ENCODE measurements at places on chromosomes 3 and 15.

GRCh38 chr15:69781411-69782125, 316.1 kb downstream of the TLE3 start:
- no peaks in the 10 kb centered on the region for H3K36me3 ChIP-seq
- H3K4me1 ChIP-seq: peaks cover 3% of the 10 kb centered on the region
- no peak overlapping the region for H3K27ac ChIP-seq
- DNase-seq: no peak
- no peak overlapping the region for H3K4me3 ChIP-seq

DNA sequence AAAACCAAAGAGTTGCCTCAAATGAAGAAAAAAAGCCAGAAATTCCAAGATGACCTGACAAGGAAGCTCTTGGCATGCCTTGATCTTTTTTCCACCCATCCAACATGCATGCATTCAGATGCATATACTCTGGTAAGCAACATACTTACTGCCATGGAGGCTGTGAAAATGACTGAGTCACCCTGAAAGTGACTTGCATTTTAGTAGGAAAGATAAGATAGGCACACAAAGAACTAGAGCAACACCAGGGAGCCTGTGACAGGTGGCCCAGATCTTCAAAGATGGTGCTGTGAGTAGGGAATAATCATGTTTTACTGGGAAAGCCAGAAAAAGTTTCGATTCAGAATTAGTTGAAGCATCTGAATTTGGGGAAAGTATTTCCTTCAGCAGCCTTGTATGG, 185.1 kb upstream of the SLCO3A1 start:
- no peak overlapping the region for H3K27ac ChIP-seq
- H3K27me3 ChIP-seq: peaks cover 3% of the 10 kb centered on the region
- H3K36me3 ChIP-seq: no peaks in the 10 kb centered on the region

- no peaks in the 10 kb centered on the region for H3K36me3 ChIP-seq
- H3K4me1 ChIP-seq: no peaks in the 10 kb centered on the region
- H3K4me3 ChIP-seq: no peak overlapping the region
- H3K27ac ChIP-seq: no peak overlapping the region
- no peaks in the 10 kb centered on the region for H3K27me3 ChIP-seq
- DNase-seq: no peak
Observed at GRCh38 chr3:46835054-46835453, 28.2 kb downstream of the MYL3 start.

DNA sequence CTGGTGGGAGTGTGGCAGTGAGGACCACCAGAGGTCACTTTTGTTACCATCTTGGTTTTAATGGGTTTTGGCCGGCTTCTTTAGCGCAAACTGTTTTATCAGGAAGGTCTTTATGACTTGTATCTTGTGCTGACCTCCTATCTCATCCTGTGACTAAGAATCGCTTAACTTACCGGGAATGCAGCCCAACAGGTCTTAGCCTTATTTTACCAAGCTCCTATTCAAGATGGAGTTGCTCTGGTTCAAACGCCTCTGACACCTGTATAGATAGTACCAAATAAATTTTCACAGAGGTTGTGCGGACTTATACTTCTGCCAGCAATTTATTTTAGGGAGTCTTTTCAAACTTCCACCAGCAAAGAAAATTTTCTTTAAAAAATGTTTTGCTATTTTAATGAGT, 13.6 kb upstream of the SLCO3A1 start:
- H3K27me3 ChIP-seq: no peaks in the 10 kb centered on the region
- H3K4me3 ChIP-seq: no peak overlapping the region
- H3K27ac ChIP-seq: no peak overlapping the region
- H3K4me1 ChIP-seq: no peaks in the 10 kb centered on the region

GRCh38 chr3:114089675-114090074, 33.1 kb downstream of the QTRT2 start:
- peaks cover 17% of the 10 kb centered on the region for H3K36me3 ChIP-seq
- H3K4me3 ChIP-seq: no peak overlapping the region
- DNase-seq: no peak
- no peak overlapping the region for H3K27ac ChIP-seq
- no peaks in the 10 kb centered on the region for H3K27me3 ChIP-seq
- H3K4me1 ChIP-seq: no peaks in the 10 kb centered on the region

DNA sequence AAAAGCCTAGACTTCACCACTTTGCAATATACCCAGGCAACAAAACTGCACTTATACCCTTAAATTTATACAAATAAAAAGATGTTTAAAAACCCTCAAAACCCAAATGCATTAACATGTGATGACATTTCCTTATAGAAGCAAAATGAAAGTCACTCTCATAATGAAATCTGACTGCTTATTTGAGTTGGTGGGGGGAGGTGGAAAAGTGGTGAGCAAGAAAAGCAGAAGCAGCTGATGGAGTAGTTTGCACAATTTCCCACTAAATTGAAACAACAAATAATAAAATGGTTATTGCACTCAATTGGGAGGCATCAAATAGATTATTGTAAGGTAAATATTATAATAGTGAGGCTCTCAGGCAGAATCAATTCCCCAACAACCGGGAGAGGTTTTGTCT, 54.0 kb upstream of the GADL1 start:
- no peaks in the 10 kb centered on the region for H3K27me3 ChIP-seq
- no peak overlapping the region for H3K27ac ChIP-seq
- H3K4me3 ChIP-seq: no peak overlapping the region

DNA sequence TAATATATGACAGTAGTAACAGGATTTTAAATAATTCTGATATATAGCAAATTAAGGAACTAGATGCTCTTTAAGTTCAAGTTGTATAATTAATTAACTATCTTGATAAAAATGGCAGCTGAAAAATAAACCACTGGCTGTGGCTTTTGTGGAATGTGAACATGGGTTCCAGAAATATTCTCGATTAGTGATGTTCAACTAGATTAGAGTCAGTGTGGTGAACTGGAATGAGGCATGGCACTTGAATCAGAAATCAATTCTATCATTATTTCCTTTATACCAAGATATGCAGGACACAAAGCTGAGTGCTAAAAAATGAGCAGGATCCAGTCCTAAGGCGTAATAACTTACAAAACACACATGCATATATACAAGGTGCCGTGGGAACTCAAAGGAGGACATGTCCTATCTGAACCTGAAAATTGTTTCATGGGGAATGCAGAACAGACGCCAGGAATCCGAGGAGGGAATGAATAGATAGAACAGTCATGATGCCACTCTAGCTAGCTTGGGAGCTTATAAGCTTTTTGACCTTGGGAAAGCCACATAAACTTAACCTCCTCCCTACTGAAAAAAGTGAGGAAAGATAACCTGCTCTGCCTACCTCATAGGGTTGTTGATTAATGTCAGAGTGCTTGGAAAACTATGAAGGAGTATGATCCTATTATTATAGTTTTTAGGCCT, 402.4 kb downstream of the PLCL2 start:
- H3K4me3 ChIP-seq: no peak overlapping the region
- DNase-seq: no peak
- H3K27ac ChIP-seq: no peak overlapping the region

DNA sequence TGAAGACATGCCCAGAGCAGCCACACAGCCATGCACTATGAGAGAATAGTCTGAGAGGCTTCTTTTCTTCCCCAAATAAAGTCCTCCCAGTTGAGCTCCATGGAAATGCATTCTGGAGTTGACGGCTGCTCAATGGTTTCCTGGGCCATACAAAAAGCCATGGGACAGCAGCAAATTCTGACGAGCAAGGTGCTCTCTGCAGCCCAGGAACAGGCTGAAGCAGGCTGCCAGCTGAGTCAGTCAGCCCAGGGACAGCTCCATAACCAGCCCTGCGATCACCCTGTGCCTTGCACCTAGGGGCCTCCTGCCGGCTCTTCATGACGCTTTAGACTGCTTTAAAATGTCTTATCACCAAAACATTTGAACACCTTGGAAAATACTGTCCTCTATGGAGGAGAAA, 256.3 kb upstream of the CHRNA7 start:
- H3K36me3 ChIP-seq: no peaks in the 10 kb centered on the region
- H3K27ac ChIP-seq: no peak overlapping the region
- no peak for DNase-seq
- no peaks in the 10 kb centered on the region for H3K4me1 ChIP-seq
- no peak overlapping the region for H3K4me3 ChIP-seq

DNA sequence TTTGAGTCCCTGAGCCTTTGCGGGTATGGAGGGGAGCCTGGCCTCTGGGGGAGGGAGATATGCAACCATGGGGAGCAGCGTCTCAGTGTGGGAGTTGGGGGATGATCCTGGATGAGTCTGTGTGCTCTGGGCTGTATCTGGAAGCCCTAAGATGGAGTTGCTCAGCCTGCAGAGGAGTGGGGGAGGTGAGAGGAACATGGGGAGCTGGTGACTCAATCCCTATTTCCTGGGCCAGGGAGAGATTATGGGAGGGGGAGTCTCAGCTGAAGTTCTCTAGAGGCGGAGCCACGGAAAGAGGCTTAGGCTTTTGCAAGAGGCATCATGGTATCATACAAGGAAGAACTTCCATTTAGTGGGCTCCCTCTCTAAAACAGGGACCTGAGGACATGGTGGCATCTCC, 59.5 kb upstream of the TMEM115 start:
- no peaks in the 10 kb centered on the region for H3K27me3 ChIP-seq
- H3K4me1 ChIP-seq: no peaks in the 10 kb centered on the region
- H3K36me3 ChIP-seq: no peaks in the 10 kb centered on the region
- H3K27ac ChIP-seq: no peak overlapping the region

DNA sequence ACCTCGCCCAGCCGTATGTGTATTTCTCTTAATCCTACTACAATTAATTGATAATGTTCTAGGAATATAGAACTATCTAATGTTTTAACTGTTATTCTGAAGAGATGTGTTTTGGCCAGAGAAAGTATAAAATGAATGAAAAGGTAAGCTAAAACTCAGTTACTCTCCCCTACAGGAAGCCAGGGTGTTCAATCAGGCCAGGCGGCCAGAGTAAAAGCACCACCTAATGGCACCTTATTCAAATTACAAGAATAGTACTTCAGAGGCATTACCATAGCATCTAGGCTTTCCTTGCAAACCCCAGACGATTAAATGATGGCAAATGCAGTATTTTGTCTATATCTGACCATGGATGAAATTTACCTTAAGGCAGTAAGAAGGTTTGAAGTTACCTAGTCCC, 10.4 kb downstream of the SLC12A8 start:
- no peaks in the 10 kb centered on the region for H3K27me3 ChIP-seq
- H3K4me3 ChIP-seq: no peak overlapping the region
- DNase-seq: no peak
- no peaks in the 10 kb centered on the region for H3K36me3 ChIP-seq

- H3K4me3 ChIP-seq: no peak overlapping the region
- H3K27ac ChIP-seq: no peak overlapping the region
- H3K4me1 ChIP-seq: no peaks in the 10 kb centered on the region
- no peak for DNase-seq
- H3K36me3 ChIP-seq: no peaks in the 10 kb centered on the region
- no peaks in the 10 kb centered on the region for H3K27me3 ChIP-seq
Observed at GRCh38 chr3:2456788-2457187, 358.1 kb downstream of the CNTN4 start.

DNA sequence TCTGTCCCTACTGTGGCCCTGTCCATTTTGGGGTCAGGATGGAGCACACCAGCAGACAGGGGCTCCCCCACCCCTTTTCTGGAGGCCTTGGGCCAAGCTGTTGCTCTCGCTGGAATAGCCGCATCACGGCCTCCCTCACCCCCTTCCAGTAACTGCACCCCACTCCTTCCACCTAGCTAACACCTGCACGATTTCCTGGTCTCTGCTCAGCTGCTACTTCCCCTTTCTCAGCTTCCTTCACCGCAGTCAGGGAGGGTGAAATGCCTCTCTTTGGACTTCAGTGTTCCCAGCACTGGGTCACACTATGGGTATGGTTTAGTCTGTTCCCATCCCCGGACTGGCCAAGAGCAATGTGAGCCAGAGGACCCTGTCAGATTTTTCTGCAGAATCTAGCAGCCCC, 400.2 kb downstream of the MCTP2 start:
- no peak for DNase-seq
- no peaks in the 10 kb centered on the region for H3K36me3 ChIP-seq
- H3K4me1 ChIP-seq: no peaks in the 10 kb centered on the region
- no peak overlapping the region for H3K4me3 ChIP-seq

DNA sequence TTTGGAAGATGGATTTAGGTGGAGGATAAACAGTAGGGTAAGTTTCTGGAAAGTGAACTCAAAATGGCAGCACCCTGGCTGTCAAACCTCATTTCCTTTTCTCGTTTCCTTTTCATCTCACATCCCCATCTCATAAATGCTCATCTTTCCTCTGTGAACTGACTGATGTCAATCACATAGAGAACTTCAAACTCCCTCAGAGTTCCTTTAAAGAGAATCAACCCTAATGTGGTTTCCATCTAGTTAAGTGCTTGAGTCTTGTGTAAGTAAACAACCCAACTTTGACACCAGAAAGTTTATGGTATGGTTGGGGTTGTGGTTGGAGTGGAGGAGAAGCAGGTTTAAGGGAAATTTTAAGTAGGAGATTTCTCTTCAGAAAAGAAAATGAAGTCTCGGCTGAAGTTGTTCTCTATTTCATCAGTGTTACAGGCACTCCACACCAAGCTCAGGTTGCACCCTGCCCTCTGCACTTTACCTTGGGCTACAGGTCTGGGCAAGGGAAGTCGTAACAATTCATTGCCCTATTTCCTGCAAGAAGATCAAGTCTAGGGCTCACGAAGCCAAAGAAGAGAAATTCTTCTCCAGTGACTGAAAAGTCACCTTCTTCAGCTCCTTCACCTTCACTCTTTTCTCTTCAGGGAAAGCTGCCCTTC, 34.4 kb upstream of the TNIK start:
- H3K36me3 ChIP-seq: no peaks in the 10 kb centered on the region
- peaks cover 5% of the 10 kb centered on the region for H3K4me1 ChIP-seq
- no peak overlapping the region for H3K4me3 ChIP-seq
- no peak for DNase-seq
- no peak overlapping the region for H3K27ac ChIP-seq

- H3K36me3 ChIP-seq: no peaks in the 10 kb centered on the region
- H3K27me3 ChIP-seq: no peaks in the 10 kb centered on the region
- no peak overlapping the region for H3K27ac ChIP-seq
Observed at GRCh38 chr3:122265957-122266356, 59.1 kb upstream of the CSTA start.

- H3K4me1 ChIP-seq: no peaks in the 10 kb centered on the region
- no peak overlapping the region for H3K27ac ChIP-seq
- no peak overlapping the region for H3K4me3 ChIP-seq
Observed at GRCh38 chr3:4045756-4046155, 246.5 kb downstream of the LRRN1 start.

GRCh38 chr3:127170814-127171213, 22.1 kb upstream of the PRR23E start:
- H3K4me1 ChIP-seq: no peaks in the 10 kb centered on the region
- H3K36me3 ChIP-seq: no peaks in the 10 kb centered on the region
- no peak overlapping the region for H3K4me3 ChIP-seq
- H3K27ac ChIP-seq: no peak overlapping the region

GRCh38 chr3:61591300-61591699, 29.9 kb downstream of the PTPRG start:
- no peaks in the 10 kb centered on the region for H3K27me3 ChIP-seq
- H3K4me1 ChIP-seq: no peaks in the 10 kb centered on the region
- H3K36me3 ChIP-seq: no peaks in the 10 kb centered on the region
- no peak overlapping the region for H3K4me3 ChIP-seq
- H3K27ac ChIP-seq: no peak overlapping the region
- no peak for DNase-seq

GRCh38 chr3:100838157-100838556, 128.9 kb downstream of the TFG start:
- no peaks in the 10 kb centered on the region for H3K36me3 ChIP-seq
- no peak for DNase-seq
- no peak overlapping the region for H3K4me3 ChIP-seq
- no peaks in the 10 kb centered on the region for H3K4me1 ChIP-seq
- H3K27me3 ChIP-seq: no peaks in the 10 kb centered on the region
- no peak overlapping the region for H3K27ac ChIP-seq

GRCh38 chr15:83982748-83983147, 252.8 kb upstream of the GOLGA6L4 start:
- H3K27me3 ChIP-seq: no peaks in the 10 kb centered on the region
- no peaks in the 10 kb centered on the region for H3K36me3 ChIP-seq
- H3K27ac ChIP-seq: no peak overlapping the region
